ENCODE measurements at places on chromosomes 7 and 10. TPM values are rescaled to one million over a fixed set of nuclear protein-coding genes. Genes with fewer than 3 reads are reported as not detected.

DNA sequence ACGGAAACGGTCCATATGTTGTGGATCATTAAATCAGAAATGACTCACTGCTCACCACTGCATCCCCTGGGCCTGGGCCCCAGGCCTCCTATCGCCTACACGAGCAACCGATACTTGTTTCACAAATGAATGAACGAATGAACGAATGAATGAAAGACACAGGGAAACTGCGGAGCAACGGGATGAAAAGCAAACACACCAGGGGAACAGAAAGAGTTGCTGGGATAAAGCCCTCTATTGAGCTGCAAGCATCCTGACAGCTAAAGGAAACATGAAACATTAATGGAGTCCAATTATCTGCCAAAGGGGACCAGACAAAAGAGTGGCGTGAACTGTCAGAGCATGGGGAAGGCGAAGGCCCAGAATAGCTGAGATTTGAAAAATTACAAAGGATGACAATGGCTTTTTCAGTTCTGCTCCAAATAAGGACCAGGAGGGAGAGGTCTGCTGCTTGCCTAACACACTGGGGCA lies 92.1 kb downstream of the GRB10 start:
- H3K27me3 ChIP-seq = no peaks in the 10 kb centered on the region
- no peak overlapping the region for H3K4me3 ChIP-seq
- no peaks in the 10 kb centered on the region for H3K36me3 ChIP-seq
- no peaks in the 10 kb centered on the region for H3K4me1 ChIP-seq

- H3K27ac ChIP-seq = no peak overlapping the region
- peak; percentile 50 for DNase-seq
- peaks cover 14% of the 10 kb centered on the region for H3K4me1 ChIP-seq
- H3K36me3 ChIP-seq = no peaks in the 10 kb centered on the region
- H3K4me3 ChIP-seq = no peak overlapping the region
These were observed 86.4 kb upstream of the TRIL start for GRCh38 chr7:29044554-29044953.

- no peak overlapping the region for H3K27ac ChIP-seq
- H3K36me3 ChIP-seq = no peaks in the 10 kb centered on the region
- DNase-seq = no peak
- no peak overlapping the region for H3K4me3 ChIP-seq
- H3K27me3 ChIP-seq = no peaks in the 10 kb centered on the region
These were observed 210.5 kb downstream of the SLC25A13 start for GRCh38 chr7:96111405-96111804.

GRCh38 chr7:7596176-7596575 lies 29.5 kb downstream of the MIOS start:
- H3K4me1 ChIP-seq = no peaks in the 10 kb centered on the region
- H3K4me3 ChIP-seq = no peak overlapping the region

GRCh38 chr10:112953174-112954159 lies 3.4 kb downstream of the TCF7L2 start:
- peak overlapping the region; percentile 88 for H3K4me3 ChIP-seq
- H3K4me1 ChIP-seq = peaks cover 46% of the 10 kb centered on the region
- DNase-seq = peak; percentile 69
- H3K27ac ChIP-seq = peak overlapping the region; percentile 92

- no peaks in the 10 kb centered on the region for H3K36me3 ChIP-seq
- DNase-seq = peak; percentile 59
- H3K4me3 ChIP-seq = no peak overlapping the region
- no peaks in the 10 kb centered on the region for H3K27me3 ChIP-seq
These were observed 55.5 kb downstream of the KLF6 start for GRCh38 chr10:3729397-3729976.

The HGF gene
- total RNA-seq = 4.4 TPM

The DENND2A gene
- total RNA-seq = 2.4 TPM

The ZNF365 gene
- total RNA-seq = 0.86 TPM

All from GM23248 (cell line).